ENCODE measurements at places on chromosomes 5 and 9.

GRCh38 chr5:58191443-58191842 lies 268.4 kb downstream of the PLK2 start:
- no peak for DNase-seq

GRCh38 chr5:129935626-129936025 lies 31.4 kb downstream of the CHSY3 start:
- DNase-seq, result no peak

DNA sequence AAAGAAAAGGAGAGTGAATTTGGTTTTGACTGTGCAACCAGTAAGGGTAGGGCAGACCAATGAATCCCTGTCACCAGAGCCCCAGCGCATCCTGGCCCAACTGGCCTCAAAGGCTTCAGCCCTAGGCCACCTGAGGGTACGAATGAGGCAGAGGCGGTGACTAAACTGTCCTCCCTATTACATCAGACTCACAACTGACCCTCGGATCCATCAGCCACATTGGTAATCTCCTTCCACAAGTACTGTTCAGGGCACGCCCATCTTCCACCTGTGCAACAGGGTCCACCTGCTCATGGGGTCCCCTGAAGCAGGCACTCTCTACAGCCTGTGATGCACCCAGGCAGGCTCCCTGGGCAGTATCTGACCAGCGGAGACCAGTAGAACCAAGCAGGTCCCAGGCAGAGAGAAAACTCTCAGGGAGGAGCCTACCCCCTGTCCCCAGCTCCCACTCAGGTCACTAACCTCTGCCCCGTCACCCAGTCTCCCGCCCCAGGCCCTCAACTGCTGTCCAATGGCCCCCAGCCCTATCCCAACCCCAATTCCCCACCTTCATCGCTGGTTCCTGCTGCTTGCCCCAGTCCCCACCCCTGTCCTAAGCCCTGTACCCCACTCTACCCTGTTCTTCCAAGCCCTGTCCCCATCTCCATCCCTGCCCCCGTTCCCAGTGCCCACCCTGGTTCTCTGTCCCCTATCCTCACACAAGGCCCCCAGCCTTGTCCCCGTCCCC lies 904 bp downstream of the EDF1 start:
- no peak for DNase-seq

DNA sequence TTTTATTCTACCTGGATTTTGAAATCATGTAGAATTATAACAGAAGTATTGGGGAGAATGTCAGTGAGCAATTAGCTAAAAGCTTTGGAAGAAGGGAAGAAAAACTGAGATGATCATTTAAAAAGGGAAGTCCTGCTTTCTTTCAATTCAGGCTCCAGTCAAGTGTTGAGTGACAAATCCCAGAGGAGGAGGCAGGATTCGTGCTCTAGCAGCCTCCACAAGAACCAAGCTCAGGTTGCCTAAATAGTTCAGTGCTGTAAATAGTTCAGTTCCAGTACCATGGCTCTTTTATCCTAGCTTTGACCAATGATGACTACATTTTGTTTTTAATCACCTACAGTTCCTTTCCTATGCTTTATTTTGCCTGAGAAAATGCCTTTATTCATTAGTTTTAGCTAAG lies 204.9 kb upstream of the NREP start:
- no peak for DNase-seq

GRCh38 chr5:155193483-155194107 lies 180.0 kb downstream of the KIF4B start:
- DNase-seq, result no peak

GRCh38 chr5:66015196-66015960 lies 89.0 kb downstream of the ERBIN start:
- DNase-seq, result no peak

- no peak for DNase-seq
Measured at GRCh38 chr5:179241764-179242370, 103.4 kb downstream of the ADAMTS2 start.
